ENCODE measurements at places on chromosomes 6 and 20.

DNA sequence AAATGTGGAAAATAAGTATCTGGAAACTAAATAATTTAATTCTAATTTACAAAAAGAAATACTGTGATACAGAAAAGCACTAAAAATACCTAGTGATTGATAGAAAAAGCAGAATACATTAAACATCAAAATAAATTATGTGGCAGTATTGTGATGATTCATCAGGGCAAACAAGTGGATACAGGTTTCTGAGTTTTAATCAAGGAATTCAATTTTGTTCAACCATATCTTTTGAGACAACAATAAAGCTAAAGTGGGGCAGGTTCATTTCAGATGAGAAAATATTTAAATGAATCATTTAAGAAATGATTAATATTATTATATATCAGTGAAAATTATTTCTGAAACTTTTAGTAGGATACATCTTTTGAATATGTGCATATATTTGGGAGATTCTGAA lies 49.8 kb downstream of the GRIK2 start:
- no peak for DNase-seq

GRCh38 chr6:39188098-39188450 lies 41.2 kb downstream of the KCNK5 start:
- DNase-seq = no peak

- DNase-seq = no peak
Observed at GRCh38 chr6:16238963-16239797, 793 bp downstream of the GMPR start.

DNA sequence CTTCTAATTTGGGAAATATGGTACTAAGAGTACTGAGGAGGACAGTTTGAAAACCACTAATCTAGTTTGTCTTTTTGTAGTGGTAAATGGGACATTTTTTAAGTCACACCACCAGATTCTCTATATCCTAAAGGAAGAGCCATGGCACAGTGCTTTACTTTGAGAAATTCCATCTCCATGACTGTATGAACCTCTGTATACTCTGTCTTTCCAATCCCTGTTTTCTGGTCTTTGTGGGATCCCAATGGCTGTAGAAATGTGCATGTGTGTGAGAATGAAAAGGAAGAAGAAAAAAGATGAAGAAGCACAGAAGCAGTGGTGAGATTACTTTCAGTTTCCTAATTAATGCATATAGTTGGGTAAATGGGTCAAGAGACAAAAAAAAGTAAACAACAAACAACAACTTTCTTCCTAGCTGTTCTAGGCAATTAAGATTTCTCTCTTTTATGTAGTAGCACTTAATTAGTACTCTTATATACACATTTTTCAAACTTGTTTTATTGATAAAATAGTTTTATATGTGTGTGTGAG lies 141.2 kb upstream of the HCRTR2 start:
- no peak for DNase-seq

DNA sequence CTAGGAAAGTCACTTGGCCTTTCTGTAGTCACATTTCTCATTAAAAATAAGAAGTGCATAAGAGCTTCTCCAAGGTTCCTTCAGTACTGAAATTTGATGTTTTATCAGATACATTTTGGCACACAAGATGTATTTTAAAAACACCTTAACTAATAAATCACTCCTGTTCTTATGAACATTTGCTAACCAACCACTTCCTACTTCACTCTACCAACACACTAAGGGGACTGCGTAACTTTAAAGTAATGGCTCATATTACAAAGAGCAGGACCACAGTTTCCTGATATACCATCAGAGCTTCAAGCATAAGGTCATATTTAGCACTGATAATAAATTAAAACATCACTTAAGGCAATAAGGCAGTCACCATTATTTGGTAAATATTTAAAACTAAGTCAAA lies 104.4 kb downstream of the RALGAPA2 start:
- DNase-seq = no peak

GRCh38 chr6:125192610-125192930 lies 39.0 kb downstream of the TPD52L1 start:
- no peak for DNase-seq

GRCh38 chr6:54758340-54758739 lies 88.2 kb upstream of the FAM83B start:
- DNase-seq = no peak

DNA sequence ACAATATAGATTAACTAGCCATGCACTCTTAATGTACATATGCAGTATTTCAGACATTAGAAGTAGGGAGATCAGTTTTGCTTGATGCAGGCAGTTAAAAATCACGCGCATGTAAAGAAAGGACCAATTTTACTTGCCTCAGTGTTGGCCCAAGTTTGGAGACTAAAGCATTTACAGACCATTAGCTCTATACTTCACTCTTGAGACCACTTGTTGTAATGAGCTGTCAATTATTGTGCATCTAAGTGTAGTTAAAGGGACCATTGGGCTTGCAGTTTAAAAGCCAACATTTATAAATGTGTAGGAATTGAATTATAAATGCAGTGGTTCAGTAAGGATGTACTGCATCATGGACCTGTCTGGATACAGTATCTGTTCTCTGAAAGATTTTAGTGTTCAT lies 53.7 kb downstream of the PLCB4 start:
- no peak for DNase-seq

- no peak for DNase-seq
Observed at GRCh38 chr20:60220706-60221105, 262.5 kb downstream of the CDH26 start.

- no peak for DNase-seq
Observed at GRCh38 chr20:61967300-61967699, 98.4 kb downstream of the TAF4 start.

DNA sequence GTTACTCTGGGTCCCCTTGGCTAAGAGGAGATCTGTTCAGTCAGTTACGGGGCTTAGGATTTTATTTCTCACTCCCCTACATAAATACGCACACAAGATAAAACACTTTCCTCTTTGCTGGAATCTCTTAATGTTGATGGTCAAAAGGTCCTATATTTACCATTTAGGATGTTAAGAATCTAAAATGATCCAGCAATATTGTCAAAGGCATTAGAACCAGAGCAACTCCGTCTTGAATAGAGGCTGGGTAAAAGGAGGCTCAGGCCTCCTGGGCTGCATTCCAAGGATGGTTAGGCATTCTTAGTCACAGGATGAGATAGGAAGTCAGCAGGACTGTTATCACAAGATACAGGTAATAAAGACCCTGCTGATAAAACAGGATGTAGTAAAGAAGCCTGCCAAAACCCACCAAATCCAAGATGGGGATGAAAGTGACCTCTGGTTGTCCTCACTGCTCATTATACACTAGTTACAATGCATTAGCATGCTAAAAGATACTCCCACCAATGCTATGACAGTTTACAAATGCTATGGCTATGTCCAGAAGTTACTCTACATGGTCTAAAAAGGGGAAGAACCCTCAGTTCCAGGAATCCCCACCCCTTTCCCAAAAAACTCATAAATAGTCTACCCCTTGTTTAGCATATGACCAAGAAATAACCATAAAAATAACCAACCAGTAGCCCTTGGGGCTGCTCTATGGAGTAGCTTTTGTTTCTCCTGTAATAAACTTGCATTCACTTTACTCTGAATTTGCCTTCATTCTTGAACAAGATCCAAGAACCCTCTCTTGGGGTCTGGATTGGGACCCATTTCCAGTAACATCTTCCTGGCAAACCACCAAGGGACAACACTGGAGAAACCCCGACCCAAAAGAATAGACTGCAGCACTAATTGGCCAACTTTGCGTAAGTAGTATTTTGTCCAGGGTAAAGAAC lies 107.5 kb downstream of the DTNBP1 start:
- no peak for DNase-seq

GRCh38 chr6:36886950-36887618 lies 1.3 kb downstream of the C6orf89 start:
- DNase-seq = no peak

DNA sequence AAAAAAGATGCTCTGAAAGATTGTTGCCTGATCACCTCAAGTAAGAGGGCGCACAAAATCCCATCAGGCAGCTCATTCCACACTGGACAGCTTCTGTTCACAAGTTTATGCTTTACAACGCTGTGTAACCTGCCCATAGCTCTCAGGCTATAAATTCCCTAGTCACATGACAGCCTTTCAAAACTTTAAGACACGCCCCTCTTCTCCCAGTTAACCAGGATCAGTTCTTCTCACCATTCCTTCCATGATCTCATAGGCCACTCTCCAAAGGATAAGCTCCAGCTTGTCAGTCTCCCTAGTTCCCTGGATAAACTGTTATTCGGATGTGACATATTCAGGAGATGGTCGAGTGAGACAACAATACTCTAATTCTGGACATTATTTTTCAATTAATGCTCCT lies 15.0 kb downstream of the ADNP start:
- DNase-seq = peak; percentile 8

DNA sequence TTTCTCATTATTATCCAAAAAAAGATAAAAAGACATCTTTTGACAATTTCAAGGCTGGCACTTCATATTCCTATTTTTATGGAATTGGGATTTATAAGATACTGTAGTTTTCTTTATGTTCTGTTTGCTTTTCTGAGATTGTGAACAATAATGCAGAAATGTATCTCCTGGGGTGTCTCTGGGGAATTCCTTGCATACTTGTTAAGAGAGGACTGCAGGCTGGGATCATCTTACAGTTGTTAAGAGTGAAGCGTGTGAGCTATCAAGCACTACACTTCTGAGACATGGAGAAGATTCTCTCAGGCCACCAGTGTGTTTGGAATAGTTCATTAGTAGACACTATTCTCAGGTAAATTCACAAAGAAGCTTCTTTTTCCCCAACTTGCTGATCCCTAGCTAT lies 963.3 kb upstream of the GJE1 start:
- DNase-seq = no peak

DNA sequence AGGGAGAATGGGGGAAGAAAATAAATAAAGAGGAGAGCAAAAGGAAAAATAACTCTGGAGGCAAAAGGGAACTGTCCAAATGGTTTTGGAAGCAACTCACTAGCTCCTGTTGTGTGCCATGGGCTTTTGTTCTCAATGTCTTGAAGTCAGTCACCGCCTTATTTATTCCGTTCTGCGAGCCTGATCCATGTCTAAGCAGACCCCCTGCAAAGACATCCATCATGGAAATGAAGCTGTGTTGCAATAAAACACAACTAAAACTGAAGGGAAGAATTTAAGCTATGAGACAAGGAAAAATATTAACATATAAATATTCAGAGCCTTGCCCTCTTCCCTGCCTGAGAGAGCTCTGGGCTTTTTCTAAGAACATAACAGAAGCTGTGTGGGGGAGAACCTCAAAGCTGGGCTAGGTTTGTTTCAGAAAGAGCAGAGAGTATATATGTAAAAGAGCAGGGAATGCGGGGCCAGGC lies 373.2 kb upstream of the CNR1 start:
- no peak for DNase-seq

DNA sequence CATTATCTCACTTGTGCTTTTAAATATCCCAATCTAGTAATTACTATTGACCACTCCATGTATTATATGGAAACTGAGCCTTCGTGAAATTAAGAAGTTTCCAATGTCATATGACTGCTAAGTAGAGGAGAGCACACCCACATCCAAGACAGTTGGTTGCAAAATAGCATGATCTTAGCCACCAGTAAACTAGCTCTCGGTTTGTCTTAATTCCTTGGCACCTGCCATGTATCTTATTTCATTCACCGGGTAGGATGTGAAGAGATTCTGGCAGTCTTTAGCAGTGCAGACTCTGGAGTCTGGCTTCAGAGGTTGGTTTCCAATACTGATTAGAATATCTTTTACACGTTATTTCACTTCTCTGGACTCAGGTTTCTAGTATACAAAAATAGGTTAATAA lies 270.3 kb downstream of the LAMA2 start:
- no peak for DNase-seq

DNA sequence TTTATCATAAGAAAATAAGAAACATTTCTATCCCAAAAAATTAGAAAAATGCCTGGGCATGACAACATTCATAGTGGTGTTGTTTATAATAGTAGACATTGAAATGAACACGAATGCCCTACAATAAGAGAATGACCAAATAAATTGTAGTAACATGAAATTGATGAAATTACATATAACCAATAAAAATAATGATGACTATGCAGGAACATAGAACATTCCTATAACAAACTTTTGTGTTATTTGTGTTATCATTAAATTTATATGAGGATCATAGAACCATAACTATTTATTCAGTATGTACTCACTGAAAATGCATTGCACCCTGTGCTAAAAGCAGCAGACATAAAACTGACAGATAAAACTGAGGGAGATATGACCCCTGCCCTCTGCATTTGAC lies 399.7 kb downstream of the CBLN4 start:
- DNase-seq = no peak

All from DMS 273 treated with DMSO at 0.1 percent for 48 hours (cell line).